ENCODE measurements at places on chromosomes 11 and 22. TPM values are rescaled to one million over a fixed set of nuclear protein-coding genes. Genes with fewer than 3 reads are reported as not detected.

Gene ZBTB16
- 256 TPM for total RNA-seq

Gene KCNQ1OT1
- total RNA-seq: 0.63 TPM

Gene MFRP
- not detected for total RNA-seq

Gene RAG1
- total RNA-seq: 0.39 TPM

Gene ELMOD1
- 72.4 TPM for total RNA-seq

Gene HTR3B
- not detected for total RNA-seq

Gene OR6A2
- total RNA-seq: not detected

Gene PNPLA5
- total RNA-seq: not detected

Gene FOLR3
- not detected for total RNA-seq

Gene HBB
- total RNA-seq: 7.8 TPM

Gene GPHA2
- not detected for total RNA-seq

Gene CCDC87
- total RNA-seq: 0.11 TPM

Gene PHLDA2
- total RNA-seq: 16.0 TPM

Gene POU2F3
- 101 TPM for total RNA-seq

Gene LZTR1
- 34.9 TPM for total RNA-seq

Gene LDHAL6A
- total RNA-seq: not detected

Gene RPS25
- 2,859 TPM for total RNA-seq

All from lower leg skin (tissue), 4 donors.